Skeletal muscle cell (primary cell): ENCODE measurements at places on chromosomes 2 and 18.

DNA sequence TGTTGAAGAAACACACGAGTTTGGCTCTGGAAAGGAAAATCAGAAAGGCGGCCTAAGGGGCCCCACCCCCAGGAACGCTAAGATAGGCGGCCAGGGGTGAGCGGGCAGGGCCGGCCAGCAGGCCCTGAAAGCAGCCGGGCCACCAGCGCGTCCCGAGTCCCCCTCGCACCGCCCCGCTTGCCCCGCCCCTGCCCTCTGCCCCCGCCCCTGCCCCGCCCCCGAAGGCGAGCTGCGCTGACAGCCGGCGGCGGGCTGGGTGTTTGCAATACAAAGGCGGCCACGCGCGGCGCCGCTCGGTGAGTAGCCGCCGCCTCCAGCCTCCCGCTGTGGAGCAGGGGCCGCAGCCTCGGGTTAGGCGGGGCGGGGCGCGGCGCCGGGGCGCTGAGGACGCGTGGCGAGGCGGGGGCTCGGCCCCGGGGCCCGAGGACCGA lies at the start of gene LPIN1:
TSS of gene LPIN1 (plus strand) at position 257 of the 431 bp plus-strand sequence. CDS start 18,910 bp downstream, outside the sequence.
- peak; percentile 59 for DNase-seq

DNA sequence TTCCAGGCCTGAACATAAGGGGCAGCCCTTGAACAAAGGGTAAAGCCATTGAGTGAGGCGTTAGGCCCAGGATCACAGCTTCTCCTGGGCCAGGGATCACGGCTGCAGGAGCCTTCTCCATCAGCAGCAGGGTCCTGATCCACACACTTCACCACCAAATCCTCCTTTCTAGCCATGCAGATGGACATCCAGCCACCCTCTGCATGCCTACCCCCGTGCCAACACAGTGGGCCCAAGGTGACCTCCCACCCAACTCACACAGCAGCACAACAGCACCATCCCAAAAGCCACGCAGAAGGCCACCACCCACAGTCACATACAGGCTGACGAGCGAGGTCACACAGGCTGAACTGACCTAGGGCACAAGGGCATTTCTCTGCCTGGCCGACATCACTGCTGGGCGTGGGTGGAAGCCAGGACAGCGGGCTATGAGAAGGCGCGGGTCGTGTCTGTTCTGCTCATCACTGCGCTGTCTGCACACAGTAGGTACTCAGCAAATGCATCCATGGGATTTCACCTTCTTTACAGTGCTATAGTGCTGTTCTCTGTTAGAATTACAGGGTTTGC lies 31.2 kb downstream of the TFCP2L1 start:
- no peak for DNase-seq

DNA sequence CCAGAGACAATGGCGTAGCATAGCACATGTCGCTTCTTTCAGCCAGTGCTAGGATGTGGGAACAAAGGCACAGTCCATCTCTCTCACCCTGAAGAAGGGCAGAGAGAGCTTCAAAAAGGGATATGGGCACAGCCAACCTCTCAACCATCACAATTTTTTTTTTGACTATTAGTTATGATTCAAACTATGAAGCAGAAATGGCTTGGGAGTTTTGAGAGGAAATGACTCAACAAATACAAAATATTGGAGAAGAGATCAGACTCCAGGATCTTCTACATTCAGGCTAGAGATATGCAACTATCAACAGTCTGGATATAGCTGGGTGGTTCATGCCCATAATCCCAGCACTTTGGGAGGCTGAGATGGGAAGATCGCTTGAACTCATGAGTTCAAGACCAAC lies 109.1 kb downstream of the MCFD2 start:
- no peak for DNase-seq

- no peak for DNase-seq
Observed at GRCh38 chr2:109446278-109447131, 167.3 kb downstream of the SEPTIN10 start.

- no peak for DNase-seq
Observed at GRCh38 chr2:7900593-7900992, 781.3 kb upstream of the ID2 start.

- no peak for DNase-seq
Observed at GRCh38 chr2:218857371-218858137, 2.1 kb upstream of the WNT6 start.

DNA sequence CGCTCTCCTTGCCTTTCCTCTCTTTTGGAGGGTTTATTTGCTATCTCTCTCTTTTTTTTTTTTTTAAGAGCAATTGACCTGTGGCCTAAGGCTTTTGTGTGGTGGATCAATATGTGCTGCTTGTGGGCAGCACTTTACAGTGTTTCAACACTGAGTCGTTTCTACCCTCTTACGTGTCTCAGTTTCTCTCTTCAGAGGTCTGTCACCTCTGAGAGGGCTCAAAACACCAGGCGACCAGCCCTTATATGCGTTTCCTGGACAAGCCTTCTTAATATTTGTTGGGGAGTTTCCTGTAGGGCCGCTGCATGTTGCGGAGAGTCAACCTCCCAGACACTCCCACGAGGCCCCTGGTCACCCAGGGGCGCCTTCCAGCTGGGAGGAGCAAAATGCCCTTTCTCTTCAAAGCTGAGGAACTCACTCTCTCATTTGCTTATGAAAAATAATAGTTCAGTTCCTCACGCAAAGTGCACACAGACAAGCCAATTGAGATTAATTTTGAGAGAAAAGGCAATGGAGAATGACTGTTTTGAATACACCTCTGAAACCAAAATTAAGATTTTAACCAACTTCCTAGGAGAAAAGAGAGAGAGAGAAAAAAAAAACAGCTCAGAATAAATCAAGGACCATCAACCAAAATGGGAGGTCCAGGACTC lies 96.3 kb upstream of the B3GNT2 start:
- DNase-seq: no peak

GRCh38 chr2:164954954-164955701 lies at the start of gene SLC38A11:
Gene SLC38A11, minus strand, starts transcription at chr2:164955525. Its CDS starts 278 bp downstream, at chr2:164955247.
- DNase-seq: no peak

- DNase-seq: no peak
Observed at GRCh38 chr2:39664888-39665591, 677 bp upstream of the TMEM178A start.

DNA sequence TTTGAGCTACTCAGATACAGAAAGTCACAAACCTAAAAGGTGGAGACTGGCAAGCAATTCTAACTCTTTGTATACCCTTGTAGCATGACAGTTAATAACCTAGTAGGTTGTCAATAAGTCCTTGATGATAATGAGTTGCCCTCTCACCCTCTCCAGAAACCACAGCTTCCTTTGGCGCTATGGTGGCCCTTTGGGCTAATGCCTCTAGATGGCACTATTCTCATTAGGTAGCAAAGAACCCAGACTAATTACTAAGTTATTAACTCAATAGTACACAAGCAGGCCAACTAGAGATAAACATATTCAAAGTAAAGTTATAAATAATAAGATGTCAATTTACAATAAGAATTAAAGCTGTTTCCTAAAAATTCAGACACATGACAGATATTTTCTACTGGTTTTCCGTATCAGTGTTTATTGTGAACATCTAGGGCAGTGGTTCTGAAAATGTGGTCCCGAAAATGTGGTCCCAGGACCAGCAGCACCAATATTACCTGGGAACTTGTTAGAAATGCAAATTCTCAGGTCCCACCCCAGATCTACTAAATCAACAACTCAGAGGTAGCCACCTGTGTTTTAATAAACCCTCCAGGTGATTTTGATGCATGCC lies 41.1 kb downstream of the LDAH start:
- no peak for DNase-seq

GRCh38 chr2:42969231-42970150 lies 177.1 kb upstream of the HAAO start:
- peak; percentile 92 for DNase-seq

DNA sequence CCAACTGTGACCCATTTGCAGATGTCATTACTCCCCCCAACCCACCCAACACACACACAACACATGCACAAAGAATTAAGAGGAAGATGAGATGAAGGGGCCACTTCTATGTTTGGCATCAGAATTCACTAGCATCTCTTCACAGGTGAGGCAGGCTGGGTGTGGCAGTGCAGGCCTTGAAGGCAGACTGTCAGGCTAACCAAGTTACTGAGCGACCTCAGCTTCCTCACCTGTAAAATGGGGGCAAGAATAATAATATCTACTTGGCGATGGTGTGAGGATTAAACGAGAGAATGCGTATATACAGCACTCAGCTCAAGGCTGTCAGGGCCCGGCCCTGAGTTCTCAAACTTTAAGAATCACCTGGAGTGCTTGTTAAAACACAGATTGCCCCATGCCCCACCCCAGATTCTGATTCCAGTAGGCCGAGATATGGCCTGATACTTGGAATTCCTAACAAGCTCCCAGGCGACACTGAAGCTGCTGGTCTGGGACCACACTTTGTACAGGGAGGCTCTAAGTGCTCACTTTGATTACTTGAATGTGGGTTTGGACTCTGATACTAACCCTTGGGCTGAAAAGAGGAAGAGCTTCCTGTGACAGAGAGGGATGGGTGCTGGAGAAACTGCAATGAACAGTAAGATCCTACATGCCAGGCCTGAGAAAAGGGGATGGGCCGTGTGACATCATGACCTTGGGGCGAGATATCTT lies 1.1 kb downstream of the ACTG2 start:
- no peak for DNase-seq

- no peak for DNase-seq
Observed at GRCh38 chr18:32190209-32190608, 370 bp downstream of the MEP1B start.

- no peak for DNase-seq
Observed at GRCh38 chr18:48170651-48171050, 238.5 kb downstream of the ZBTB7C start.
